ENCODE measurements at places on chromosomes 2 and 18.

DNA sequence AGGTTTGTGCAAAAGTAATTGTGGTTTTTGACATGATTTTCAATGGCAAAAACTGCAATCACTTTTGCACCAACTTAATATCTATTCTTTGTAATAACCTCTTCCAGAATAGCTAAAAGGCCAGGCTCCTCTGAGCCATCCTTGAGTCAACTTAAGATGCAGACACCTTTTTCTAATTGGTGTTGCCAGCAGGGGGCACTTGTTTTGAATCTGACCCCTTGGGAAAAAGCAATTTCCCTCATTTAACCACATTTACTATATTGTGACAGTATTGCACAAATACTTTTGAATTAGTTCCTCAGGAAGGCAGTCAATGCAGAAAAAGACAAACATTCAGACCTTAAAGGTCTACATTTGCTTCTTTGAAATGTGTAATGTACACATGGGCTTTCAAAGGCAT, 78.6 kb upstream of the GALNT5 start:
- DNase-seq: no peak

DNA sequence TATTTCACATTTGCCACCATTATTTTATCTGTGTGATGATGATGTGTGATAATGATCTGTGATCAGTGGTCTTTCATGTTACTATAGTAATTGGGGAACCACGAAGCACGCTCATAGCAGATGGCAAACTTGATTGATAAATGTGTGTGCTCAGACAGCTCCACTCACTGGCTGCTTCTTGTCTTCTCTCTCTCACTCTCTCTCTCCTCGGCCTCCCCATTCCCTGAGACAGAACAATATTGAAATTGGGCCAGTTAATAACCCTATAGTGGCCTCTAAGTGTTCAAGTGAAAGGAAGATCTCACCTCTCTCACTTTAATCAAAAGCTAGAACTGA, 60.7 kb upstream of the RAPGEF4 start:
- DNase-seq: no peak

DNA sequence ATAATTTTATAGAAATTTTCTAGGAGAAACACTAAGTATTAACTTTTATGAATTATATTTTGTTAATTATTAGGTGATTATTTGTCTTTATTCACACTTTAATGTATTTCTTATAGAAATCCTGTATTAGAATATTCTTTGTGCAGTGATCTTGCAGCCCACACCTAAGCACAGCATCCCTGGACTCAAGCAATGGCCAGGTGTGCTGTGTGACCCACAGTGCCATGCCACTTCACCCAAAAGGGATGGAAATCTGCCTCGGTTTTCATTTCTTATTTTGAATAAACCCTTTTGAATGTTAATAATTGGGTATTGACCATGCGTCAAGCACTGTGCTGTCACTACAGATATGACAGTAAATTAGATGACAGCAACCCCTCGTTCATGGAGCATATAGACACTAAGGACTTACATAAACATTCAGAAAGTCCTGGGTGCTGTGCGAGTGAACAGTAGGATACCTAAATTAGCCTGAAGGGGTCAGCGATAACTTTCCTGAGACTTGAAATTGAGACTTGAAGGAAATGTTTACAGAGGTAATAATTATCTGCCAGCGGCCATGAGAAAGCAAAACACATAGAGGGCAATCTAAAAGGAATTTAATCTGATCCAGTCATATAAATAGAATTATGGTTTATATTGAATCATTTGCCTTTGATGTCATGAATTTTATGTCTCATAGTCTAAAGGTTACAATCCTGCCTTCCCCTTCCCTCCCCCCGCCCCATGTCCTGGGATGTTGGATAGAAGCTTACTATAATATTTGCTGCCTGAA, 52.7 kb upstream of the CALCRL start:
- DNase-seq: no peak

GRCh38 chr2:10865841-10866240, 45.9 kb upstream of the KCNF1 start:
- DNase-seq: no peak

GRCh38 chr2:58918141-58918540, 677.0 kb upstream of the FANCL start:
- no peak for DNase-seq

DNA sequence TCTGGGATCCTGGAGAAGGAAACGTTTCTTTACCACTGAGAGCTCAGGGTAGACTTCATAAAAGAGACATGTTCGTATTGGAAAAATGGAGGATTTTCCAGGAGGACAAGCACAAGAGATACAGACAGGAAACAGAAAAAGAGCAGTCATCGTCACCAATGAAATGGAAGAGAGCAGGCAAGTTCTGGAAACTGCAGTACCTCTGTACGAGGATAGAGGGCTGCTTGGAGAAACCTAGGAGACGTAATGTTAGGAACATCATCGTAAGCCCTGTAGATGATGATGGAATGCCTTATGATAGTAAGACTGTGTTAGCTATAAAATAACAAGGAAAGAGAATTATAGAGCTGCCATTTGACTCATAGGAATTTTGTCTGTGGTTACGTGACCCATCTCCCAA, 121.1 kb upstream of the KLHL14 start:
- no peak for DNase-seq

- DNase-seq: no peak
Observed at GRCh38 chr2:15450808-15451207, 110.3 kb downstream of the NBAS start.

GRCh38 chr2:234203135-234203984, 152.9 kb downstream of the SPP2 start:
- no peak for DNase-seq
